ENCODE measurements at places on chromosomes 11 and 22.

DNA sequence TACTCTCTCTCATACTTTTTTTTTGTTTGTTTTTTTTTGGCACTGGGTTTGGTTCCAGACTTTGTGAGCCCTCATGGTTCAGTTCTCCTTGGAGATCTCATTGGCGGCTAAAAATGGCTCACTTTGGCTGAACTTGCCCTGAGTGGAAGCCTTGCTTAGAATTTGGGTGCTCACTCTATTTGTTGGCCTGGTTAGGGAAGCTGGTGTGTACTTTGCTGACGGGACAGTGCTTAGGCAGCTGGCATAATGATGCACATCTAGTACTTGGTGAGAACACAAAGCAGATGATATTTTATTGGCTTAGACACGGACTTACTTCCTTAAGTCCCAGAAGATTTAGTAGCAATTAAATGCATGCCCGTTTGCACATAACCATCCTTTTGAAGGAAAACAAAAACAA, 66.5 kb upstream of the GRAMD1B start:
- no peak for DNase-seq

GRCh38 chr11:87358461-87358860, 320.7 kb downstream of the TMEM135 start:
- DNase-seq: no peak

GRCh38 chr11:122780296-122780949, 57.9 kb upstream of the CRTAM start:
- no peak for DNase-seq

- DNase-seq: no peak
Observed at GRCh38 chr11:8773916-8774539, 91.4 kb downstream of the RPL27A start.

DNA sequence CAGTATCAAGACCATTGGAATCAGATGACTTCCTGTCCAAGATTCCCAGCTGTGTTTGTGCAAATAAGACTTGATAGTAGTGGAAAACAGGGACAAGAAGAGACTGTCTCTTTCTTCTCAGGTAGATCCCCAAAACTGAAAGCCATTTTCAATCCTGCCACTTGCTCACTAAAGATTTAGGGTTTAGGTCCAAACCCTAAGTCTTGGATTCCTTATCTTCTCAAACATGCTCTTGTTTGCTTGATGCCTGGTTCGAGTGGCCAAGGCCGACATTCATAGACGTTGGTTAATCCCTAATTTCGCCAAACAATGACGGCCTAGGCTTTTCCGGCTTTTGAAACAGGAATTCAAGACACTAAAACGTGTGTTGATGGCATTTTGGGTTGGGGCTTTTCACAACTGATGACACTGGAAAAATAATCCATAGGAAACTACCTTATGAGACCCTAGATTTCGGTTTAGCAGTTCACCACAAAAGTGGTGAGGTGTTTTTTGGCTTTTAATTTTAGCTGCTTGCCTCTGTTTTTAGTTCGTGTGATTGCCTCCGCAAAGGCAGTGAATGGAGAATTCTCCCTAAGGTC, 1.0 kb upstream of the GTPBP1 start:
- no peak for DNase-seq

DNA sequence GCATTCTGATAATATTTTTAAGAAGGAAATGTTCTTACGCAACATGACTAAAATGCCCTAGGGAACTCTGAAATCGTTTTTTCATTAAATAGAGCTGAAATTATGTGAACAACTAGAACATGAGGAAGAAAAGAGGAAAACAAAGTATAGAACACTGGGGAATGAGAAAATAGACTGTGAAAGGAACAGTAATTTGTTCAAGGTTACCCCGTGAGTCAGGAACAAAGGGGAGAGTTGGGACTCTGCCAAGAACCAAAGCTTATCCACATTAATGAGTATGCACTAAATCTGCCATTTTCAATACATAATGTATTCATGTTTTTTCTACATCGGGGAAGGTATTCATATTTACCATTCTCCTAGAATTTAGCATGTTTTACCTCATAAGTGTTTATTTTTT, 961.8 kb upstream of the CCDC90B start:
- DNase-seq: no peak

DNA sequence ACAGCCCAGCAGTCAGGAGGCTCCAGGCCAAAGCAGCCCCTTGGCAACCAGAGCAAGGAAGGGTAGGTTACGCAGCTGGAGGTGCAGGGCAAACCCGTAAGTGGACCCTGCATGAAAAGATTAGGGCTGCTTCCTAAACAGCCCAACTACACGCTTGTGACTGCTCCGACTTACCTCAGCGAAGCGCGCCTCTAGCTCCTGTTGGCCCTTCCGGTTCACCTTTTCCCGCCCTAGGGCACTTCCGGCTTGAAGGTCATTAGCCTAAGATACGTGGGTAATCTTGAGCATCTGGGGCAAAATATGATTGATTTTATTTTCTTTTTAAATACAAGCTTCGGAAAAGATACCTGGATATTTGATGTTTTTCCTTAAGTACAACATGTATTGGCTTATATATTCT, at the start of gene CCDC73:
Gene CCDC73, minus strand, starts transcription at position 224 of the 400 bp plus-strand sequence. CDS start 34,419 bp downstream, outside the sequence.
- DNase-seq: no peak

All from stimulated activated CD8-positive, alpha-beta memory T cell treated with anti-CD3 and anti-CD28 coated beads, Interleukin-4, amount 100 ng/mL, for 1 hour (primary cell).